Foreskin keratinocyte (primary cell): ENCODE measurements at places on chromosomes 1 and 21.
A peak's percentile ranks its signal among the peaks of the same experiment; 100 is the strongest.

DNA sequence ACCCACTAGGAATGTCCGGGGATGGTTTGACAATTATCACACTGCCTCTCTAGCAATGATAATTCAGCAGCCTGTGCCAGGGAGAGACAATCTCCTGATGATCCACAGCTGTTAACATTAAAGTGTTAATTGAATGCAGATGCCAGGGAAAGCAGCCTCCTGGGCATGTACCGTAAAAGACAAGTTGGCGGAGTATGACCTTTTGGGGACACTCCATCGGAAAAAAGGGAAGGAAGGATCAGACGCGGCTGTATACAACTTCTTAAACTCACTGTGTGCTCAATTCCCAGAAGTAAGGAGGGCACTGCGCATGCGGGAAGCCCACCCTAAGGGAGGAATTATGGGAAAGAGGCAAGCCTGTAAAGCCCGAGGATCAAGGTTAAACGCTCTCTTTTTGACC lies 62.6 kb downstream of the MAP3K7CL start:
- DNase-seq, result no peak

GRCh38 chr1:32232558-32233304 lies 10.5 kb downstream of the EIF3I start:
- DNase-seq, result no peak

GRCh38 chr1:195717651-195718050 lies 890.6 kb downstream of the KCNT2 start:
- DNase-seq, result no peak

GRCh38 chr1:36076979-36077573 lies 6.8 kb upstream of the TEKT2 start:
- DNase-seq, result no peak

DNA sequence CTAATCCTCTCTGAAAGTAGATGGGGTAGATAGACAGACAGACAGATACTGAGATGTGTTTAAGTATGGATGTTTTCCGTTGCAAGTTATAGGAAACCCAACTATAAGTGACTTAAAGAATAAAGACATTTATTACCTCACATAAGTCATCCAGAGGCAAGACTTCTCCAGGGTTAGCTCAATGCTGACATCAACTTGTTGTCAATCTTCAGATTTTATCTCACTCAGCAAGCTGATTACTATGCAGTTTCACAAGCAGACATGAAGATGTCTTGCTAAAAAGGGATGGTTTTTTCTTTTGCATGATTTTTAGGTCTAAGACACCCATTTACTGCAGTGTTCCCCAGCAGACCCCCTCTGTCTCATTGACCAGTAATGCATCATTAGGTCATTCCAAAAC lies 30.7 kb upstream of the ZNF362 start:
- no peak for DNase-seq

GRCh38 chr1:230465691-230466090 lies 39.6 kb upstream of the PGBD5 start:
- DNase-seq, result no peak

GRCh38 chr1:170214117-170215032 lies 68.6 kb downstream of the NTMT2 start:
- DNase-seq, result no peak

DNA sequence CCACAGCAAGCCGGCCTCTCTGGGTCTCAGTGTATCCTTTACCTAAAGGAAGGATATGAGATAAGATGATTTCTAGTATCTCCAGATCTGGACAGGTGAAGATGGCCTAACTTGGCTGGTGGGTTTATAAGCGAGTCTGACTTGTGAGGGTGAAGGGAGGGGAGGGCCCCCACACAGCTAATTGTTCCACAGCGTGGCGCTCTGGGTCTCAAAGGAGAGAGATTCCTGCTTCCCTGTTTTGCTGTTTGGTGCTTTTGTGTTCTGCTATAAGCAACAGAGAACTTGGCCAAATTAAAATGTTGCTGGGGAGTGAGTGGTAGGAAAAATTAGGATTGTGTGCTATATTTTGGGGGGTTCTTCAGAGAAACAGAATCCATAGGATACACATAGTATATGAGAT lies 28.9 kb upstream of the NLRP3 start:
- no peak for DNase-seq

GRCh38 chr21:38467911-38468310 lies 30.4 kb downstream of the ERG start:
- peak; percentile 59 for DNase-seq

GRCh38 chr1:36148821-36149236 lies 457 bp downstream of the TRAPPC3 start:
- no peak for DNase-seq

DNA sequence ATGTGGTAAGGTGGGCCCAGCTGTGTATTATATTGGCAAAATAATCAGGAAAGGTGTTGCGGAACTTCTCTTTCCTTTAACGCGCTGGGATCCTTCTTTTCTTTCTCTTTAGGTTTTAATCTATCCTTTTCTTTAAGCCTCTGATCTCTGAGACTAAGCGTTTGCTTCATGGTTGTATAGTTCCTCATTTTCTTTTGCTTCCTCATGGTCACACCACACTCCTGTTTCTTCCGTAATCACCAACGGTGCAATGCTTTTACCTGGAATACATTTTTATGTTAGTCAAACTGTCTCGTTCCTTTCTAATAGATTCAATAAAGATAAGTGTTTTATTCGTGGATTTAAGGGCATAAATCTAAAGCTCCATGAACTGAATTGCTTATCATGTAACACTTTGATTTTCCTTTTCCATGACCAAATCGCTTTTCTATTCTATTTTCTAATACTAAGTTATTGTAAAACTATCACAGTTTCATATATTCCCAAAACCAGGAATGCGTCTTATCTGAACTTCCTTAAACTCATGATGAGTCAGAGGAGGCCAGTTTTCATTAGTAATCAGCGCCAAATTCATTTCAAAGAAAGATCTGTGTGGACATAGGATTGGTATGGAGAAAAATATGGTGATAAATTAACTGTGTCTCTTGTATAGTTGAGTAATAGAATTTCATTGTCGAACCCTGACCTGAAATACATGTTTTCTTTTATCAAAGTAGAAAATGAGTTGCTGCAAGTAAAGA lies 12.2 kb downstream of the SDCCAG8 start:
- peak; percentile 91 for DNase-seq

GRCh38 chr1:233627376-233627775 lies 13.5 kb downstream of the KCNK1 start:
- DNase-seq, result peak; percentile 17

- DNase-seq, result peak; percentile 80
Measured at GRCh38 chr1:8789314-8790214, 27.9 kb downstream of the RERE start.

DNA sequence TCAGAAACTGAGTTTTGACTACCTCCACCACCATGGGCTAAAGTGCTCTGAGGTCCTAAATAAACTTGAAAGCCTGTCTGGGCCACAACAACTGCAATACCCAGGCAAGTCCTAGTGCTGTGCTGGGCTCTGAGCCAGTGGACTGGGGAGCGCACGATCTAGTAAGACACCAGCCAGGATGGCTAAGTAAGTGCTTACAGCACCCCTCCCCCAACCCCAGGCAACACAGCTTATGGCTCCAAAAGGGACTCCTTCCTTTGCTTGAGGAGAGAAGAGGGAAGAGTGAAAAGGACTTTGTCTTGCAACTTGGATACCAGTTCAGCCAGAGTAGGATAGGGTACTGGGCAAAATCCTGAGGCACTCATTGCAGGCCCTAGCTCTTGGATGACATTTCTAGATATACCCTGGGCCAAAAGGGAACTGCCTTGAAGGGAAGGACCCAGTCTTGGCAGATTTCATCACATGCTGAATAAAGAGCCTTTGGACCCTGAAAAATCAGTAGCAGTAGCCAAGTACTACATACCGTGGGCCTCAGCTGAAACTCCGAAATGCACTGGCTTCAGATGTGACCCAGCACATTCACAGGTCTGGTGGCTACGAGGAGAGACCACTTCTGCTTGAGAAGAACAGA lies 1.6 kb downstream of the C1orf105 start:
- no peak for DNase-seq

DNA sequence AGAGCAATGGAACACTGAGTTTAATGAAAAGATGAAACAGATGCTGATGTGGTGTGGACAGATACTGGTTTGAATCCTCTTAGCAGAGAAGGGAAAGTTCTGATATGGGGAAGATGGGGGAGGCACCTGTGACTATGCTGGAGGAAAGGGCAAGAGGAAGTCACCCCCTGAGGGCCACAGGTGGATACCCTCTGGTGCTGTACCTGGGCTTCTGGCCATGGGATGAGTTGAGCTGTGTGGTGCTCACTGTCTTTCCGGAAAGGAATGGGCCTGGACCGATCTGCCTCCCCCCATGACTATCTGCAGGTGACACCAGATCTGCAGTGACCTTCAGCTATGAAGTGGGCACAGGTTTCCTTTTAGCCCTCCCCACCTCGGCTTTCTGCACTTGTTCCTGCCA lies 52.4 kb downstream of the IER5 start:
- no peak for DNase-seq

DNA sequence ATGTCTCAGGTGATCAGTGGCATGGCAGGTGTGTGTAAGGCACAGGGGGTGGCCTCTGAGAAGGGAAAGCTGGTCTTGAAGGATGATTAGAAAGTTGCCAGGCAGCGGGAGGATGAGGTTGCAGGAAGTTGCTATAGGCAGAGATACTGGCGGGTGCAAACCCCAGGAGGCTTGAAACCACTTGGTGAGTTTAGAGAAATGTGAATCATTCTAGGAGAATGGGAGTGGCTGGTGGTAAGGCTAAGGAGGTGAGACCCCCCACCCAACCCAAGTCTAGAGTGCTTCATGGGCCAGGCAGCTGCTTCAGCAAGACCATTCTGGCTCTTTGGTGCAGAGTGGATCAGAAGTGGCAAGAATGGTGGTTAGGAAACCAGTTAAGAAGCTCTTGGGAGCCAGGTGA lies 9.0 kb downstream of the SH2D2A start:
- no peak for DNase-seq

DNA sequence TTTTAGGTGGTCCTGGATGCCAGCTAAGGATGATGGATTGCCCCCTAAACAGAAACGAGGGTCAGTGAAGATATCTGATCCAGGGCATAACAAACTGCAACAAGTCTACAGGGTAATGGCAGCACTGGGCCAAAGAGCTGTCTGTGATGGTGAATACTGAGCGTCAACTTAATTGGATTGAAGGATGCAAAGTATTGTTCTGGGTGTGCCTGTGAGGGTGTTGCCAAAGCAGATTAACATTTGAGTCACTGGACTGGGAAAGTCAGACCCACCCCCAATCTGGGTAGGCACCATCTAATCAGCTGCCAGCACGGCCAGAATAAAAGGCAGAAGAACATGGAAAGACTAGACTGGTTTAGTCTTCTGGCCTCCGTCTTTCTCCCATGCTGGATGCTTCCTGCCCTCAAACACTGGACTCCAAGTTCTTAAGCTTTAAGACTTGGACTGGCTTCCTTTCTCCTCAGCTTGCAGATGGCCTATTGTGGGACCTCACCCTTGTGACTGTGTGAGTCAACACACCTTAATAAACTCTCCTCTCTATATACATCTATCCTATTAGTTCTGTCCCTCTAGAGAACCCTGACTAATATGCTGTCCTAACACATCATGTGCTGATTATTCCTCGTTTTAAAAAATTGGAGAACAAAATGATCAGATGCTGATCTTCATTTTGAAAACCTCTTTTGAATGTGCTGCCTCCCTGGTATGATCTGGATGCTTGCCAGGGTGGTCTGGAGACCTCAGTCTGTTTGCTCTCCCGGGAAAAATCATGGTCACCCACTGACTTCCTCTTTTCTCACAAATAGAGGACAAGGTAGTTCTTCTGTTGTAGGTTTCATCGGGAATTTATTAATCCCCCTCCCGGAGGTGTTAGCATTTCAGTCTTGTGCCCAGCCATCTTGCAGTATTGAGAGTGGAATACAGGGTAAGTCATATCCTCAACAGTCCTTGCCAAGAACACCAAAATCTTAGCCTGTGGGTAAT lies 234.7 kb downstream of the SETD4 start:
- no peak for DNase-seq

DNA sequence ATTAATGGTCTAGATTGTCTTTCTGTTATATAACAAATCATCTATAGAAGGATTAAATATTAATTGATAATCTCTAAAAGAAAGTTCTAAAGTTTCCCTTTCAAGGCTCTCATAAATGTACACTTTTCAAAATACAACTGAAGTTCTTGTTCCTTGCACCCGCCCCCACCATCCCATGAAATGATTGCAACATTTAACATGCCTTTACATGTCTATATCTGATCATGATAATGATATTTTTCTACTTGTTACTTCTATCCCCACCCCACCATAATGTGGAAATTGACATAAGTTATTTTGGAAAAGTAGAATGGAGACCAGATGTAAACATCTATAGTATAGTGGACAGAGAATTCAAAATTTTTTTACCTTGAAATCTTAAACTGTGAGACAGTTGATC lies 186.6 kb downstream of the NTNG1 start:
- peak; percentile 41 for DNase-seq

- no peak for DNase-seq
Measured at GRCh38 chr1:153801028-153801625, 25.9 kb downstream of the SLC27A3 start.

DNA sequence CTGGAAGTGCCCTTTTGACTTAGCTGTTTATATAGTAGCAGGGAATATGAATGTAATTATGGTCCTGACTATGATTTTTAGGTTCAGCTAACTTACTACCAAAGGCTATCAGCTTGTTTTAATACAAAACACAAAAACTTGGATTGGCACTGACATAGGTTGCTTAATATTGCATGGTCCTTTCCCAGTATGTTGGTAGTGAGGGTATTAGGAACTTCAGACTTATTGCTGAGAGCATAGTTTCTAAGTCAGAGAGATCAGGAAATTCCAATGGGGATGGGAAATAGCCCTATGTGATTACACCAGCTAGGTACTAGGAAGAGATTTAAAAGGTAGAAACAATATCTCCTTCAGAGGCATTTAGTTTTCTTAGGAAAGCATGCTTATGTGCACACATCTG lies 7.7 kb downstream of the ARID1A start:
- DNase-seq, result no peak

GRCh38 chr1:1966071-1966740 lies 37.4 kb downstream of the CFAP74 start:
- no peak for DNase-seq
